ENCODE measurements at places on chromosomes 11 and 22. TPM values are rescaled to one million over a fixed set of nuclear protein-coding genes. Genes with fewer than 3 reads are reported as not detected.
A peak's percentile ranks its signal among the peaks of the same experiment; 100 is the strongest.

Gene DBX1
- total RNA-seq: not detected

Gene SLN
- not detected for total RNA-seq

Gene MMP12
- not detected for total RNA-seq

Gene UBQLN3
- total RNA-seq: not detected

Gene SMIM38
- total RNA-seq: 0.18 TPM

Gene OR5B21
- total RNA-seq: 0.26 TPM

Gene MDK
- 7.4 TPM for total RNA-seq

Gene LMNTD2
- 0.81 TPM for total RNA-seq

GRCh38 chr11:35079611-35080010 lies 59.4 kb upstream of the CD44 start:
- peaks cover 88% of the 10 kb centered on the region for H3K4me1 ChIP-seq
- H3K36me3 ChIP-seq: peaks cover 28% of the 10 kb centered on the region
- no peak for DNase-seq
- peaks cover 2% of the 10 kb centered on the region for H3K27me3 ChIP-seq
- no peak overlapping the region for H3K4me3 ChIP-seq
- peak overlapping the region; percentile 33 for H3K27ac ChIP-seq

- no peaks in the 10 kb centered on the region for H3K27me3 ChIP-seq
- peaks cover 16% of the 10 kb centered on the region for H3K4me1 ChIP-seq
- peaks cover 57% of the 10 kb centered on the region for H3K36me3 ChIP-seq
- H3K27ac ChIP-seq: peak overlapping the region; percentile 66
- DNase-seq: peak; percentile 57
These were observed 11.9 kb downstream of the APOL2 start for GRCh38 chr22:36227396-36227795.

DNA sequence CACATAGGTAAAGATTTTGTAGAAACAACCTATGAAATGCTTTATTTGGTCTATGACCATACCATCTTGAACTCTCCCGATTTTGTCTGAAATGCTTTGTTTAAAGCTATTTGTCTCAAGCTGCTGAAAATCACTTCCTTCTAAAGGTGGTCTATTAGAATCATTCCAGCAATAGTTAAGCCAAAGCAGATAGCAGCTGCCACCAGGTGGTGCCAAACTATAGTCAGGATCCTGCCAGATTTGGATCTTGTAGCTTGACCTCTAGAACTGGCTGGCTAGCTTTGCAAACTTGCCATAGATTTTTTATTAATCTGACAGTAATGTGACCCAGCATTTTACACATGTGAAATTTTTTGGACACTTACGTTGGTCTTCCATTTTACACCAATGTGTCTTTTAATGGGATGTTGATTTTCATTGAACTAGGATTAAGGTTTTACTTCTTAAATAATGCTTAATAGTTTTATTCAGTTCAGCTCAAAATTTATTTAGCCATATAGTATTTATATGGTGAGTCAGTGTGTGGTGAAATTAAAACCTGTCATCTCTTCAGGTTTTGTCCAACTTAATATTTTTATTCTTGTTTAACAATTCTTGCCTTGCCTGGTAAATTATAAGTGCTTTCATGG lies 19.7 kb downstream of the CTR9 start:
- no peaks in the 10 kb centered on the region for H3K4me1 ChIP-seq
- peaks cover 63% of the 10 kb centered on the region for H3K36me3 ChIP-seq
- peak; percentile 54 for DNase-seq
- H3K4me3 ChIP-seq: no peak overlapping the region
- H3K27me3 ChIP-seq: no peaks in the 10 kb centered on the region

- peaks cover 61% of the 10 kb centered on the region for H3K36me3 ChIP-seq
- peak overlapping the region; percentile 78 for H3K27ac ChIP-seq
- peaks cover 96% of the 10 kb centered on the region for H3K4me1 ChIP-seq
- peak overlapping the region; percentile 19 for H3K4me3 ChIP-seq
- DNase-seq: no peak
These were observed 95.7 kb downstream of the STIM1 start for GRCh38 chr11:3950996-3951660.

GRCh38 chr11:1039481-1040427 lies 3.2 kb upstream of the MUC6 start:
- H3K27me3 ChIP-seq: no peaks in the 10 kb centered on the region
- H3K4me1 ChIP-seq: no peaks in the 10 kb centered on the region
- no peak overlapping the region for H3K27ac ChIP-seq
- no peaks in the 10 kb centered on the region for H3K36me3 ChIP-seq
- DNase-seq: no peak
- H3K4me3 ChIP-seq: no peak overlapping the region

- no peaks in the 10 kb centered on the region for H3K27me3 ChIP-seq
- H3K4me3 ChIP-seq: no peak overlapping the region
- H3K27ac ChIP-seq: no peak overlapping the region
- no peaks in the 10 kb centered on the region for H3K4me1 ChIP-seq
These were observed 72.0 kb downstream of the MICAL3 start for GRCh38 chr22:17952273-17952801.

DNA sequence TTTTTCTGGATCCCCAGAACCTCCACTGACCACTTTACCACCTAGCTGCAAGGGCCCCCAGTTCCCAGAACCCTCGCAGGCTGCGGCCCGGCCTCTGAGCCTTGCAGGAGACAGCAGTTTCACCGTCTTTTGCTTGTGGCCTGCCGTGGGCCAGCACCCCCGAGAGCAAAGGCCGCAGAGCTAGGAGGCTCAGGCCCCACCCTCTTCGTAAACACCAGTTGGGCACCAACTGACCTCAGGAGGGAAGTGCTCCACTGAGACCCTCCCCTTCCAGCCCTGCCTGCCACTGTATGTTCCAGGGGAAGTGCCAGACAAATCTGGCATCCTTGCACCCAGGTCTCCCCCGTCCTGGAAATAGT lies 23.4 kb upstream of the CREB3L1 start:
- H3K27me3 ChIP-seq: peaks cover 2% of the 10 kb centered on the region
- no peak for DNase-seq
- no peak overlapping the region for H3K27ac ChIP-seq
- no peaks in the 10 kb centered on the region for H3K36me3 ChIP-seq

- no peak overlapping the region for H3K4me3 ChIP-seq
- no peak overlapping the region for H3K27ac ChIP-seq
- H3K27me3 ChIP-seq: no peaks in the 10 kb centered on the region
- H3K4me1 ChIP-seq: no peaks in the 10 kb centered on the region
- no peaks in the 10 kb centered on the region for H3K36me3 ChIP-seq
- DNase-seq: no peak
These were observed 28.2 kb upstream of the OPCML start for GRCh38 chr11:133560472-133560855.

DNA sequence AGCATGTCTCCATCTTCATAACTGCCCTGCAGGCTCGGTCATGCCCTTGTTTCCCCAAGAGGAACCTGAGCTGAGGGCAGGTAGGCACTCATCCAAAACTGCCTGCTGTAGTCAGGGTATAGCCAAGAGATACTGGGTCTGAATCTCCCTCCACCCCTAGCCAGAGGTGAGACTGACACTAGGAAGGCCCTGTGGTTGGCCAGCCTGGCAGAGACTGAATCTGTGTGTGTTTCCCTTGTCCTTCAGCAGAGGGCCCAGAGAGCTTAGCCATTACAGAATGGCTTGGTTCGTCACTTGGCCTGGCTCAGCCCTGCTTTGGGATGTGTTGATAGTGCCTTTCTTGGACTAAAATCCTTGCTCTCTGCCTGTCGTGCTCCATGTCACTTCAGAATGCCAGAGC lies 79.3 kb upstream of the SUSD2 start:
- peaks cover 47% of the 10 kb centered on the region for H3K36me3 ChIP-seq
- no peak for DNase-seq
- H3K4me1 ChIP-seq: peaks cover 30% of the 10 kb centered on the region
- no peaks in the 10 kb centered on the region for H3K27me3 ChIP-seq

DNA sequence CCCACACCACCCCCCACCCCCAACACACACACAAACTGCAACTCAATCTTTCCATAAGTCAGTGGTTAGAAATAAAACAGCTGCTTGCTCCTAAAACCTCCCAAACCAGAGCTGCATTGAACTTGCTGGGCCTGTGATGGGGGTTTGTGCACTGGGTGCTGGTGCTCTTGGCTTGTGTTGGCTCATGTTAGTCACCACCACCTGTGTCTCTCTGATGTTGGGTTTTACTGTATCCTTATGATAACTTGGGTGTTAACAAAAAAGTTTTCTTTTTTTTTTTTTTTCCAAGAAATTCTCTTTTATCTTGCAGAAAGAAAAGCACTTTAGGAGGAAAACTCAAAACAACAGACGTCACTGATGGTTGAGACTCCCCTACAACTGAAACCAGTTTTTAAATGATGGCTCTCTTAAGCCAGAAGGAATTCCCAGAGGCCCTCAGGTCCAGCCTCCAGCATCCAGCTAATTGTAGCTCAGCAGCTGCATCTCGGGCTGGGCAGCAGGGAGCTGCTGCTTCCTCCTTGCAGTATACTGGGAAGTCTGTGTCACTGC lies 79.9 kb upstream of the DRD2 start:
- peaks cover 5% of the 10 kb centered on the region for H3K27me3 ChIP-seq
- DNase-seq: no peak
- no peak overlapping the region for H3K27ac ChIP-seq
- H3K36me3 ChIP-seq: no peaks in the 10 kb centered on the region

DNA sequence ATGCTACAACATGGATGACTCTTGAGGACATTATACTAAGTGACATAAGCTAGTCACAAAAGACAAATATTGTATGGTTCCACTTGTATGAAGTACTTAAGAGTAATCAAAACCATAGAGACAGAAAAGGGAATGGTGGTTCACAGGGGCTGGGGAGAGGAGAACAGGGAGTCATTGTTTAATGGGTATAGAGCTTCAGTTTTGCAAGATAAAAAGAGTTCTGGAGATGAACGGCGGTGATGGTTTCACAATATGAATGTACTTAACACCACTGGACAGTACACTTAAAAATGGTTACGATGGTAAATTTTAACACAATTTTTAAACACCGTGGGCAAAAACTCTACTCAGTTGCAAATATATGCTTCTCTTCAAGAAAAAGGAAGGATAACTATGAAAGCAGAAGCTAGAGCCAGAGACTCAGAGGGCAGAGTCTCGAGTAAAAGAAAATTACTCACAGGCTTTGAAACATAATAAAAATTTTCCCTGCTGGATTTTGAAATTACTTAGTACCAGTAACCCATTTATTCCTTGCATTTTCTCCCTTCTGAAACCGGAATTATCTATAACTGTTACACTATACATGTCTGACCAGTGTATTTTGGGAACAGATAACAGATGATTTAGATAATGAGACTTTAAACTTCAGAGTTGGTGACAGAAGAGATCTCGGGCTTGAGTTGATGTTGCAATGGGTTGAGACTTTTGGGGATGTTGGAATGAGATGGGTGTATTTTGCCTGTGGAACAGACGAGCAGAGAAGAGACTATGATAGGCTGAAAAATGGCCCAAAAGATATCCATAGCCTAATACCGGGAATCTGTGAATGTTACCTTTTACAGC lies 15.0 kb downstream of the MRTFA start:
- no peaks in the 10 kb centered on the region for H3K27me3 ChIP-seq
- H3K4me1 ChIP-seq: peaks cover 5% of the 10 kb centered on the region
- H3K27ac ChIP-seq: no peak overlapping the region
- DNase-seq: no peak
- peaks cover 20% of the 10 kb centered on the region for H3K36me3 ChIP-seq
- H3K4me3 ChIP-seq: no peak overlapping the region

DNA sequence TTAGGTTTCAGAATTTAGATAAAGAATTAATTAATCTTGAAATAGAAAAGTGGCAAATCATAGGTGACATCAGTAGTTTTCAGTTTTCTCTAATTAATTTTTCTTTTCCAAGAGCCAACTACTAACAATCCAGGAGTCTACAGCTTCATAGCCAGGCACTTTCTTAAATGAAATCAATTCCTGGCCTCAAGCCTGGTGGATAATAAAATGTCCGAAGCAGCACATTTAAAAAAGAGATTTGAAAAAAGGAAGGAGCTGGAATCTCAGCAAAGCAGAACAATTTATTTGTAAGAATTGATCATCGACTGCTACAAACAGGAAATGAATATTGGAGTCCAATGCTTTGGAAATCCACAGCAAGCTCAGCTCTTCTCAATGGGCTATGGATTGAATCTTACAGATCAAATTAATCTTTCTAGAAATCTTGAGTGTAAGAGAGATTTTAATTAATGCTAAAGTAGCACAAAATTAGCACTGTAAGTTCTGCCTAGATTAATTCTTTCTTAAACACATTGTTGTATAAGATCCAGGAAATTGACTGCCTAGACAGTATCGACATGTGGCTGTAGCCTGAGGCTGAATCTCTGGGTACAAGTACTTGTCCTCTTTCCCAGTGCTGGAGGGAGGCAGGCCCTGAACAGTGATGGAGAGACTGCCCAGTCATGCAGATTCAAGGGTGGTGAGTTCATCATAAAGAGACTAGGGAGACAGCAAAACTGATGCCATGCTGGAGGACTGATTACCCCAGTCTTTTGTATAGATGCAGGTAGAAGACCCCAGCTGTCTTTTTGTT lies 167.8 kb upstream of the POU2AF2 start:
- DNase-seq: no peak
- no peaks in the 10 kb centered on the region for H3K36me3 ChIP-seq
- H3K4me1 ChIP-seq: no peaks in the 10 kb centered on the region
- no peak overlapping the region for H3K27ac ChIP-seq
- no peak overlapping the region for H3K4me3 ChIP-seq

DNA sequence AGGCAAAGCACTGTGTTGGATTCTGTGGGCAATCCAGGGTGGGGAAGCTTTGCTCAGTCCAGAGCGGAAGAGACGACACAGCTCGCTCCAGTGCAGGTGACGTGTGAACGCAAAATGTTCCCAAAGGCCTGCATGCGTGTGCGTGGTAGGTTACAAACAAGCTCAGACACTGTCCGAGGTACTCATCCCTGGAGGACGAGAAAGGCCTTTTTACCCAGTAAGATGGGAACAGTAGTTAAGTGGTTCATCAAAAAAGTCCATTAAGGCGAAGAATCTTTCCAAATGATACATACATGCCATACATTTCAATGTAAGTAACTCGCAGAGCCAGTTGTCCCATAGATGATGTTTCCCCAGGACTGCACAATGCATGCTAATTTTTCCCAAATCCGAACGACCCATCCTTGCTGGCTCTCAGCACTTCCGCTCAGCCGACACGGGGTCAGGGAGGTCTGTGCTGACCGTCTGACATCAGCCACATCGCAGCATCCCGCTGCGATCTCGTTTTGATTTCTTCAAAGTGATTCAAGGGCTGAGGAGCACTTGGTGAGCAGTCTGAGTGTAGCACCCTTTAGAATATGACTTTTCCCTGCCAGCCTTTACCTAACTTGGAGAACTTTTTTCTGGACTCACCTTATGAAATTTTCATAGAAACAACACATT lies 19.0 kb downstream of the B3GAT1 start:
- H3K27ac ChIP-seq: no peak overlapping the region
- no peak overlapping the region for H3K4me3 ChIP-seq
- DNase-seq: no peak
- peaks cover 11% of the 10 kb centered on the region for H3K27me3 ChIP-seq

- no peak overlapping the region for H3K27ac ChIP-seq
- no peaks in the 10 kb centered on the region for H3K36me3 ChIP-seq
- no peak overlapping the region for H3K4me3 ChIP-seq
- H3K27me3 ChIP-seq: no peaks in the 10 kb centered on the region
These were observed 1388.7 kb downstream of the BRD1 start for GRCh38 chr22:48438800-48439559.

Measured in activated CD8-positive, alpha-beta T cell treated with anti-CD3 and anti-CD28 coated beads, Interleukin-2, amount 10 ng/mL, durations not matched to agents 7 days and 5 days (primary cell).